ENCODE measurements at places on chromosomes 7 and 10.

DNA sequence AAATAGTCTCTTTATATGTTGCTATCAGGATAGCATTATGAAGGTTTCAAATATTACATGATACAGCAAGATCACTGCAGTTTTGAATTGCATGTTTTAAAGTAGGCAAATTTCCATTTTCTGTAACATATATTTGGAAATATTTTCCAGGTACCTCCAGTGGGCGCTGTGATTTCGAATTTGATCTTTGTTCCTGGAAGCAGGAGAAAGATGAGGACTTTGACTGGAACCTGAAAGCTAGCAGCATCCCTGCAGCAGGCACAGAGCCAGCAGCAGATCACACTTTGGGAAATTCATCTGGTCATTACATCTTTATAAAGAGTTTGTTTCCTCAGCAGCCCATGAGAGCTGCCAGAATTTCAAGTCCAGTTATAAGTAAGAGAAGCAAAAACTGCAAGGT, 299.0 kb downstream of the MALRD1 start:
- DNase-seq = no peak

DNA sequence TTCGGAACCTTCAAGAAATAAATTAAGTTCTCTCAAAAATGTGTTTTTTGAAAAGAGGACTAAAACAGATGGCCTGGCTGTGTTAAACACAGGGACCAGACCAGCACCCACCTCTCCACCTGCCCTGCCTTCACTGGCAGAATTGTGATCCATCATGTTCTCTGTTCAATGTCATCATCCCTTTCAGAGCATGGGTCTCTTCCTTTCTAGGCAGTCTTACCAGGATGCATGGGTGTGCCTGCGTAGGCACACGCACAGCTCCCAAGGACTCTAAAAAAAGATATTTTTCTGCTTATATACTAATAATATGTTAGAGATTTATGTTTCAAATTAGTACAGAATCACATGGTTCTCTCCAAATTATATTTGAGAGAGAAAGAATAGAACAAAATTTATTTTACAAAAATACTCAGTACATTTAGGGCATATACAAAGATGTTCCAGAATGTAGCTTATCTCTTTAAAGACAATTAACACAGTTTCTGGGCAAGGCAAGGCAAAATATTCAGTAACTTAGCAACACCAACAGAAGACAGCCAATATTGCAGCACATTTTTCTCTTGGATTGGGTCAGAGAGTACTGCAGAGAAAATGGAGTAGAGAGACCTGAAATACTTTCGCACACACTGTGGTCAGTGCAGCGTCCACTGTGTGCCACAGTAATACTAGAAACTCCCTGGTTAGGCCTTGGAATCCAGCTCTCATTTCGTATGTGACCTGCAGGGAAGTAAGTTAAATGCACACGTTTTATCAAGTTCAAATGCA, 52.8 kb downstream of the EGFR start:
- no peak for DNase-seq

DNA sequence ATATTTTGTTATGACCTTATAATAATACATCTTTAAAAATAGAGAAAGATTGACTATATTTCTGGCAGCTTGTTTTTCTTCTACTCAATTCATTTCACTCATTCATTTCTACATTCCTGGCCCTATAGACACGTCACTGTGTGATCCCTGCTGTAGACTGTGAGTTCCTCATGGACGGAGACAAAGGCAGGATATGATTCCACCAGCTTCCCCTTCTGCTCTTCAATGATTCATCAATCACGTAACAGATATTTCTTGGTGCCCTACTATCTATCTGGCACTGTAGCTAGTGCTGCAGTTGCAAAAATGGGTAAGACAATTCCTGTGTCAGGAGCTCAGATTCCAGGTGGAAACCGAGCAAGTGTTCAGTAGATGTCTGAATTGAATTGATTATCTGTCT, 415.0 kb downstream of the SFMBT2 start:
- DNase-seq = no peak

DNA sequence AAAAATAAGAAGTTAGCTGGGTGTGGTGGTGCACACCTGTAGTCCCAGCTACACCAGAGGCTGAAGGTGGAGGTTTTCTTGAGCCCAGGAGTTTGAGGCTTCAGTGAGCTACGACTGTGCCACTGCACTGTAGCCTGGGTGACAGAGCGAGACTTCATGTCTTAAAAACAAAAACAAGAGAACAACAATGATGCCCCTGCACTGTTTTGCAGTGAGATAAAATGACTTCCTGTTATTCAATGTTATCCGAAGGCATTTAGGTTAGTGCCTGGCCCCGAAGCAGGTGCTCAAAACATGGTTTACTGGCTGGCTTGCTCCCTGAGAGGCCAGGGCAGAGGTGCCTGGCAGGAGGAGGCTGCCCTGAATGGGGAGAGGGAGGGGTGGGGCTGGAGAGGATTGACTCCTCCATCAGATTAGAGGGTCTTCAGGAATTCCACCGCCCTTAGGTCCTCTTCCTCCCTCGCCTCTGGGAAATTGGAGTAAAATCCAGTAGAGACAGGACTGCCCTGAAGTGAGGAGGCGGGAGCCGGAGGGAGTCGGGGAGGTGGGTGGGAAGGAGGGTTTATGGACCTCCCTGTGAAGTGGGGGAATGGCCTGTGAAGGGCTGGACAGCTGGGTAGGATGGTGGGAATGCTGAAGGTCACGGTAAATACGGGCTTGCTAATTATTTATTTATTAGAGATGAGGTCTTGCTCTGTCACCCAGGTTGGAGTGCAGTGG, 6.8 kb upstream of the CLDN4 start:
- no peak for DNase-seq

GRCh38 chr7:135368416-135369186, 135.0 kb downstream of the STRA8 start:
- DNase-seq = no peak

DNA sequence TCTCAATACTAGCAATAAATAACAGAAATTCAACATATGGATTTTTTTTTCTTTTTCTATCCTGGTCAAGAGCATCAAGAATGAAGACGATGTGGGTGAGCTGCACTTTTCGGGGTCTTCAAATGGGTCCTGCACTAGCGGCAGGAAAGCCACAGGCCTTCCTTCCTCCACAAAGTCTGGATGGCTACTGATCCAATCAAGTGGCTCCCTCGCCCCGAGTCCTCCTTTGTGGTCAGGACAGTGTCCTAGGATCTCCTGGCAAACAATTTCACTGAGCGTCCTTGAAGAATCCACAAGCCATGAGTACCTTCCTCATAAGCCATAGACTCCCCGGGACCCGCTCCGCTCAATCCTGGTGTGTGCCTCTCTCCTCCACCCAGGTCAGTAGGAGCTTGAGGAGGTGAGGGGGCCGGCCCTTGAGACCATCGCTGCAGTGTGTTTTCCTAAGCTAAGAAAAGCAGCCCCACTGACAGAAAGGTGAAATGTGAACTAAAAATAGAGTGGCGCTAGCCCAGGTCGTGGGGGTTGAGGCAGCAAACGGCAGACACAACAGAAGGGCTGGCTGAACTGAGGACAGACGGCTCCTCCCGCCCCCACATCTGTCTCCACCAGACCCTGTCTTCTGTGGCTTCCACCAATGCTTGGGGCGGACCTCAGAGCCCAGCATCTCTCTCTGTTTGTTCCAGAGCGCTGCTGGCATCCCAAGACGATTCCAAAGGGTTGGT, 202.3 kb downstream of the HERPUD2 start:
- DNase-seq = no peak

GRCh38 chr10:43121444-43121843, 16.8 kb upstream of the CSGALNACT2 start:
- DNase-seq = no peak

GRCh38 chr7:64558781-64559180, 4.1 kb downstream of the ZNF680 start:
- DNase-seq = no peak

DNA sequence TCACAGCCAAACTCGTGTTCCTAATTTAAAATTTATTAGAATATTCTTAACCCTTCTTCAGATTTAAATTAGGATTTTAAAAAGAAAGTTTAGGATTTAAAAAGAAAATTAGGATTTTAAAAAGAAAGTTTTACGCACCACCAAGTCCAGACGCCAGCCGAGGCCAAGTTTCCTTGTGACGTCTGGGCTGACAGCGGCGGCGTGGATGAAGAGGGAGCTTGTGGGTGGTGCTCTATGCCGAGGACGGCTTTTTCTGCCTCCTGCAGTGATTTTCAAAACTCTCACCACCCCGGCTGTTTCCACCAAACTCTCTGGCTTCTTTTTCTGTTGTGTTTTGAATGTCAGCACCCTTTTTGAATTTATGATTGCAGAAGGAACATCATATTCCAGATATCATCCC, 252.9 kb downstream of the DNAJB6 start:
- DNase-seq = no peak

Data from stimulated activated CD8-positive, alpha-beta memory T cell treated with anti-CD3 and anti-CD28 coated beads, Interleukin-12 subunit alpha, Interleukin-12 subunit beta, amount 100 ng/mL, for 1 hour (primary cell).